ENCODE measurements at places on chromosomes 2 and 18.

DNA sequence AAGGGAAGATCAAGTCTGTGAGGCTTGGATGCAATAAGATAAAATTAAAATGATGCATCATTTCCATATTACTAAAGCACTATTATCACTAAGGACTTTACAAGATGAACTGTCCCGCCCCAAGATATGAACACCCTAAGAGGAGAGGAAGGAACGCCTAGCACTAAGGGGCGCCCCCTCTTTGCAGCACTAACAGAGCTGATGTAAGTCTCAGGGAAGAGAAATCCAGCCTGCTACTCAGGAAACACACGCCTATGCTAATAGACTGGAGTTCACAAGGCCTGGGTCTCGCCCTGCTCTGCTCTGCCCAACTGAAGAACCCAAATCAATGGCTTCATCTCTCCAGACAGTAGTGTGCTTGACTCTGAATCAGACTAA lies 6.1 kb downstream of the INO80C start:
- no peak for DNase-seq

DNA sequence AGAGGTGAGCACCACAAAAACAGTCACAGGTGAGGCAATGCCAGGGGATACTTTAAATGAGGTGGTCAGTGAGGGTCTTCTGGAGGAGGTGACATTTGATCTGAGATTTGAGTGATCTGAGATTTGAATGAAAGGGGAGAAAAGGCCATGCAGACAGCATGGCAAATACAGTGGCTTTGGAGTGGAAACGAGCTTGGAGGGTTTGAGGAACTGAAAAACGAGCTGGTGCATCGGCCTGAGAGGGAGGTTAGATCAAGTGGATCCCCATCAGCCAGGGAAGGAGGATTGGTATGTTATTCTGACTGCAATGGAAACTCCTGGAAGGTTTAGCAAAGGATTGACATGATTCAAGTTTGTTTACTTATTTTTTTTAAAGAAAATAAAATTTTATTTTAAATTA lies 245.1 kb downstream of the KCNS3 start:
- no peak for DNase-seq

GRCh38 chr2:107202962-107203591 lies 317.1 kb upstream of the ST6GAL2 start:
- no peak for DNase-seq

DNA sequence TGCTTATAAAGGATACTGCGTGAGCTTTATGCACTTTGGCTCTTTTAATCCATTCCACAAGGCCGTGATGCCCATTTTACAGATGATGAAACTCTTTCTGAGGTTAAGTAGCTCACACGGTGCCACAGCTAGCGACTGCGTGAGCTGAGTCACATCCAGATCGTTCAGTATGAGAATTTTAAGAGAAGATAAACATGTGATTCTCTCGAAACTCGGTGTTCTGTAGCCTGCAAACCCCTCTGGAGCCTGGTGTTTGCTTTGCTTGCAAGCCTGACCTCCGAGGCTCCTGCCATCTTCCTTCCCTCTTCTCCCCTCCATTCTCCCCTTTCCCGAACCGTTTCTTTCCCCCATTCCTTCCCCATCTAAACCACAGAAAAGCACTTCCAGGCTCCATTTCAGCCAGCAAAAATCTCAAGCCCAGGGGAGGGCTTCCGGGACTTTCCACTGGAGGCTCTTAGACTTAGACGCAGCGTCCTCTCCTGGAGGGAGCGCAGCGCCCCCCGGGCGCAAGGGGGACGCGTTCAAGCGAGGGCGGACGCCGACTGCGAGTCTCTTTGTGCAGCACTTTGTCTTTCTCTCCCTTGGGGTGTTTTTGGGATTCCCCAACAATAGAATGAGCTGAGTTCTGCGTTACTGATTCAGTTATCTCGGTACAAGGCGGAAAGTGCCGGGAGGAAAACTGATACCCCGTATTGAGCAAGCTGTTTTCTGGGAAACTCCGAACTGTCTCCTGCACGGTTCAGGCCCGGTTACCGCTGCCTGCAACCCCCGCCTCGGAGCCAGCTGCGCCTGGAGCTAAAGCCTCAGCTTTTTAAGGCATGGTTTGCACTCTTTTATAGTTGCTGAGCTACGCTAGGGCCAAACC lies 38.0 kb downstream of the CYP1B1 start:
- no peak for DNase-seq

DNA sequence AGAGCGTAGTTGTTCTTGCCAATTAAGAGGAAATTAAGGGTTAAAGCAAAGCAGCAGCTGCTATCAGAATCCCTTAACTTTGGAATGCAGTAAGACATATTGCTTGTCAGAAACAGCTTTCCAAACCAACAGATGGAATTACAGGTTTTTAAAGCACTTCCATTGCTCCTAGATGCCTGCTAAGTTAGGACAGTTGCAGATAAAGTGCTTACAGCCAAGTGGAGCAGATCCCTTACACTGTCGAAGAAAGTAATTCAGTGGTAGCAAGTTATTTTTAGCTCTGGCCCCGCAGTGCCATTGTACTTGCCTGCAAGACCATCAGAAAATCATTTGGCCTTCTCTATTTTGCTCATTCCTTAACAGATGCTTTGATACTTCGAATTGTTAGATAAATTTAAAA lies 5.4 kb downstream of the PDK1 start:
- DNase-seq: no peak

- peak; percentile 79 for DNase-seq
These were observed 550.4 kb downstream of the ARHGAP15 start for GRCh38 chr2:143679617-143680016.

DNA sequence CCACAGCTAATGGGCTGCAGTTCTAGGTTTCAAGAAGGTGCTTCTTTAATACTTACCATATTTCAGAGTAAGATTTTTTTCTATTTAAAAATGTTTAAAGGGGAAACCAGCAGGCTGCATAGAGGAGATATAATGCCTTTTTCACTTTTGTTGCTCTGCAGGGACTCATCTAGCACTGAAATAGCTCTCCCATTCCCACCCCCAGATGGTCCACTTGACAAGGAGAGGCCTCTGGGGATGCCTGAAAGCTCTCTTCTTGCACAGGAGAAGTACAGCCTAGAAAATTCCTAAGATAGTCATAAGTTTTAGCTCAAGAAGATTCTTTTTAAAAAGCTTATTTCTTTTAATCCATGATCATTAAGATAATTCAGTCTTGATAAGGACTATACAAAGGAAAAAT lies 126.4 kb downstream of the CDH2 start:
- peak; percentile 15 for DNase-seq

DNA sequence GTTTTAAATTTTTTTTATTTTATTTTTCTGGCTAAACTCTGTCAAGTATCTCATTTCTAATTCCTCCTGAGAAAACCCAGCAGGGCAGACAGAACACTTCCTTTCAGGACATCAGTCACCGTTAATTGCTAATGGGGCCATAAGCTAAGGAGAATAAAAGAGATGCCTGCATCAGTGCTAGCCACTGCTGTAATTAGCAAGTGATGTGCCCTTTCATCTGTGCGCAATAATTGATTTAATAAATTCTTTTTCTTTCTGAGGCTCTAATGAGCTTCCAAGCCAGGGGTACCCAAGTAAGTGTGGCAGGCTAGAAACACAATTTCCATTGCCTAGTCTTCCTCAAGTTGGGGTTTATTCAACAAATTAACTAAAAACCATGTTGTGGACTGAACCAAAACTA lies 65.5 kb downstream of the SLC9A4 start:
- no peak for DNase-seq

- DNase-seq: no peak
These were observed 36.8 kb downstream of the TOGARAM2 start for GRCh38 chr2:29017716-29018435.

DNA sequence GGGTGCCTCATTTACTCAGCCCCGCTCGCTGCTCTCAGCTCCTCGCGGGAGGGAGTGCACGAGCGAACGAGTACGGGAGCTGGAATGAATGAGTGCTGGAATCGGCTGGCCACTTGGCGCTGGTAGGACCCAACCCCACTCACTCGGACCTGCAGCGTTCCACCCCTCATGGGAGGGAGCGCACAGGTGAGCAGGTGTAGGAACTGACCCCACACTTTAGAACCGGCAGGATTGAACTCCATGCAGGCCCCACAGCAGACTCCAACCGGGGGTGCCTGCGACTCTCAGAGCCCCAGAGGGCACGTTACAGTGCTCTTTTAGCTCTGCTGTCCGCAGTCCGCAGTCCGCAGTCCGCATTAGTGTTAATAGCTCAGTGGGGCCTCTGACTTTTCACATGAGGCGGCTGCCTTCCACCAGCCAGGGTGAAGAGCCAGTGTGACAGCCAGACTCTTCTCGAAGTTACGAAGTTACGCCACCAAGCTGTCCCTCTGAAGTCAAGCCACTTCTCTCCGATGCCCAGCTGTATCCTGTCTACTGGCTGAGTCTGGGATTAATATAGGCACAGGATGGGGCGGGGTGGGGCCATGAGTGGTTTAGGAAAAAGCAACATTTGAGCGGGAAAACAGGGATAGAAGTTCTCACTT lies 102.7 kb upstream of the ARHGAP15 start:
- no peak for DNase-seq

DNA sequence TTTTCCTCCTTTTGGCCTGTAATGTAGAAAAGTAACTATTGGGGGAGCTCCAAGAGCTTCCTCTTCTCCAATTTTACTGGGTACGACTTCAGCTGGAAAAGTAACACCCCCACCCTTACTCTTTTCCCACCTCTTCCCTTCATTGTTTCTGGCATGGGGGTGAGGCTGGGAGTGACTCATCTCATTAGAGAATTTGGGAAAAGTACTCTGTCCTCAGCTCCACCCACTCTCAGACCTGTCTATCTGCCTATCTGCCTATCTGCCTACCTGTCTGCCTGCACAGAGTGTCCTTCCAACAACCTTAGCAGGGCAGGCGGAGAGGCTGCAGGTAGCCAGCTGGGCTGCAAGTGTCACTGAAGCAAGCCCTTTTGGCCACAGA lies 93.6 kb downstream of the EPHA4 start:
- no peak for DNase-seq

- no peak for DNase-seq
These were observed 278.8 kb upstream of the CELF4 start for GRCh38 chr18:37844209-37844970.

- no peak for DNase-seq
These were observed 993 bp downstream of the COX7A2L start for GRCh38 chr2:42359965-42360483.

- DNase-seq: no peak
These were observed 1.8 kb downstream of the ATP8B1 start for GRCh38 chr18:57801325-57801724.

GRCh38 chr2:47315475-47315874 lies 87.5 kb upstream of the MSH2 start:
- no peak for DNase-seq

- DNase-seq: no peak
These were observed 143.4 kb downstream of the LCLAT1 start for GRCh38 chr2:30590407-30590806.

Measured in NCI-H446 (cell line).